Adrenal gland (tissue), 19 donors: ENCODE measurements at places on chromosomes 3 and 15. TPM values are rescaled to one million over a fixed set of nuclear protein-coding genes. Genes with fewer than 3 reads are reported as not detected.
A peak's percentile ranks its signal among the peaks of the same experiment; 100 is the strongest.

The CGNL1 gene
- polyA plus RNA-seq: 5.5 TPM

The RPP25 gene
- polyA plus RNA-seq: 15.5 TPM

The ONECUT1 gene
- not detected for polyA plus RNA-seq

The ADGRG7 gene
- polyA plus RNA-seq: not detected

The TRPM7 gene
- polyA plus RNA-seq: 25.9 TPM

The ISLR gene
- polyA plus RNA-seq: 26.3 TPM

DNA sequence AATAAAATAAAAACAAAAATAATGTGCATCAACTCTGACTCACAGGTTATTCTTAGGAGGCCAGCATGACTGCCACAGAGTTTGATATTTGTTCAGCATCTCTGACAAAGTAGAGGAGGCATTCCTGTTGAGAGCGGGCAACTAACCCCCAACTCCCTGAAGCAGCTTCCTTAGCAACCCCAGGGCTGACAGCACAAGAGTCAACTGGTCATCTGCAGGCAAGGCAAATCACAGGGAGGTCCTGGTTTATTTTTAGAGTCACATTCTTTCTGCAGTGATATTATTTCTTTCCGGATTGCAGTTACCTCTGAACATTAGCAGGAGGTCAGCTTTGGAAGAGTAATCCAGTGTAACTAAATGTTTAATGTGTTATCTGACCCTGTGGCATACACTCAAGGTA is 273.0 kb downstream of the PLCL2 start:
- no peaks in the 10 kb centered on the region for H3K36me3 ChIP-seq
- H3K4me3 ChIP-seq: no peak overlapping the region
- no peaks in the 10 kb centered on the region for H3K4me1 ChIP-seq

DNA sequence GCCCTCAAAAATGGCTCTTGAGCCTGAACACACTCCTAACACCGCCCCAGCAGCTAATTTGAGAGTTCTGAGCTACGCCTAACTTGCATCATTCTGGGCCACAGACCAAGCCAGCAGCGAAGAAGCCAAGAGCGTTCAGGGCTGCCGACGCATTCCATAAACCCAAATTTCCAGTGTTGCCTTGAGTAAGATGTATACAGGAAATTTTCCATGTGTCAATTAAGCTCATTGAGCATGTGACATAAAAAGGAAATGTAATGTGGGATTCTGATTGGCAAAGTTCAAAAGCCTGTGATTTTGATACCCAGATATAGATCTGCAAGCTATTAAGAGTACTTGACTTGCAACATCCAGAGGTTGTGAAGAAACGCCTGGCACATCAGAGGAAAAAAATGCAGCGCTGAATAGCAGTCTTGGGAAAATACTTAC is 148.6 kb upstream of the NR2F2 start:
- no peak for DNase-seq
- H3K4me3 ChIP-seq: no peak overlapping the region
- no peaks in the 10 kb centered on the region for H3K4me1 ChIP-seq
- H3K27me3 ChIP-seq: no peaks in the 10 kb centered on the region
- H3K27ac ChIP-seq: no peak overlapping the region

GRCh38 chr15:80906159-80906766 is 83.4 kb downstream of the MESD start:
- DNase-seq: no peak
- H3K4me1 ChIP-seq: no peaks in the 10 kb centered on the region
- H3K27me3 ChIP-seq: no peaks in the 10 kb centered on the region
- no peak overlapping the region for H3K27ac ChIP-seq

GRCh38 chr3:58044691-58045483 is 36.7 kb downstream of the FLNB start:
- DNase-seq: peak; percentile 51
- no peaks in the 10 kb centered on the region for H3K36me3 ChIP-seq
- no peak overlapping the region for H3K4me3 ChIP-seq
- no peaks in the 10 kb centered on the region for H3K27me3 ChIP-seq
- H3K27ac ChIP-seq: peak overlapping the region; percentile 76
- peaks cover 59% of the 10 kb centered on the region for H3K4me1 ChIP-seq

DNA sequence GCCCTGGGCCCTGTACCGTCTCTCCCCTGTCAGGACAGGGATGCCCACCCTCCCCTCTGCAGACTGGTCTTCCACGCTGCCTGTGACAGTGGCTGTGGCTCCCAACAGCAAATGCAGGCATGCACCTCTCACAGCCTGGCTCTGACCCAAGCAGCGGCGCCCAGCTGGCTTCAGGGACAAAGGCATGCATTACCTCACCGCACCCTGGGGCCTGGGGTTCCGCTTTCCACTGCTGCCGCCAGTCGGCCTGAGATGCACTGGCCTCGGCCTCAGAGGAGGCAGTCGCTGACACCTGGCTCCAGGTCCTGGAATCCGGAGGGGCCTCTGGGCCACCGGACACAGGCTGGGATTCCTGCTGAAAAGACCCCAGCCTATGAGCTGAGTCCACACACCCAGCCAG is 70.3 kb downstream of the SCN5A start:
- no peak overlapping the region for H3K4me3 ChIP-seq
- no peaks in the 10 kb centered on the region for H3K36me3 ChIP-seq
- DNase-seq: no peak
- no peak overlapping the region for H3K27ac ChIP-seq
- H3K27me3 ChIP-seq: no peaks in the 10 kb centered on the region
- no peaks in the 10 kb centered on the region for H3K4me1 ChIP-seq

- H3K4me1 ChIP-seq: no peaks in the 10 kb centered on the region
- H3K27ac ChIP-seq: no peak overlapping the region
- no peak for DNase-seq
- no peaks in the 10 kb centered on the region for H3K27me3 ChIP-seq
Measured at GRCh38 chr15:69836048-69836447, 261.7 kb downstream of the TLE3 start.

DNA sequence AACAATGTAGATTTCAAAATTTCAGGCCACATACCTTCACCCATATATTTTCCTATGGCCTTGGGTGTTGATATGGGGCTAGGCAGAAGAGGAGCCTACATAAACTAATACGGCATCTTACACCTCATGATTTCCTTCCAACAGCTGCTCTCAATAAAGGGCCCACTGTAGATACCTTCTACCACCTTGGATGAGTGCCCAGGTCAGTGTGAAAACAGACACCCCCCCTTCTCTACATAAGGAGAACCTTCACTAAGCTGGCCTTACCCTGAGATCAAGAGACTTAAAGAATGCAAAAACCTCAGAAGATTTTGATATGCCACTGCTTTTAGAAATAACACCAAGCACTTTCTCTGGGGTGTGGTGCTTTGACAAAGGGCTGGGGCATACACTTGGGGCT is 42.7 kb downstream of the SH3BP5 start:
- H3K27ac ChIP-seq: peak overlapping the region; percentile 93
- no peak overlapping the region for H3K4me3 ChIP-seq
- H3K27me3 ChIP-seq: no peaks in the 10 kb centered on the region
- H3K4me1 ChIP-seq: peaks cover 93% of the 10 kb centered on the region
- no peak for DNase-seq

DNA sequence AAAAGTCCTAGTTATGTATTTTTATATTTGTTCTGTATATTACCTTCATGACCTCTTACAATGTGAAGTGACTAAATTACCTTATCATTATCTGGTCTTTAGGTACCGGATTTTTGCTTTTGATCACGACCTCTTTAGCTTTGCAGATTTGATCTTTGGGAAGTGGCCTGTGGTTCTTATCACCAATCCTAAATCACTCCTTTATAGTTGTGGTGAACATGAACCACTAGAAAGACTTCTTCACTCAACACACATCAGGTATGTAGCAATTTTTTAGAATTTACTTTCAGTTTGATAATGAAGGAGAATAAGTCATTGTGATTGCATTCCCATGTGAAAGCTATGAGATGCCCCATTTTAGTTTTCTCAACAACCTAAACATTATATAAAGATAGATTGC is 18.3 kb downstream of the TMEM62 start:
- no peak overlapping the region for H3K27ac ChIP-seq
- H3K27me3 ChIP-seq: no peaks in the 10 kb centered on the region
- H3K36me3 ChIP-seq: no peaks in the 10 kb centered on the region
- no peak for DNase-seq
- H3K4me3 ChIP-seq: no peak overlapping the region
- no peaks in the 10 kb centered on the region for H3K4me1 ChIP-seq

GRCh38 chr3:125289429-125289981 is 77.0 kb upstream of the SLC12A8 start:
- no peak overlapping the region for H3K4me3 ChIP-seq
- H3K36me3 ChIP-seq: no peaks in the 10 kb centered on the region
- H3K27me3 ChIP-seq: no peaks in the 10 kb centered on the region

DNA sequence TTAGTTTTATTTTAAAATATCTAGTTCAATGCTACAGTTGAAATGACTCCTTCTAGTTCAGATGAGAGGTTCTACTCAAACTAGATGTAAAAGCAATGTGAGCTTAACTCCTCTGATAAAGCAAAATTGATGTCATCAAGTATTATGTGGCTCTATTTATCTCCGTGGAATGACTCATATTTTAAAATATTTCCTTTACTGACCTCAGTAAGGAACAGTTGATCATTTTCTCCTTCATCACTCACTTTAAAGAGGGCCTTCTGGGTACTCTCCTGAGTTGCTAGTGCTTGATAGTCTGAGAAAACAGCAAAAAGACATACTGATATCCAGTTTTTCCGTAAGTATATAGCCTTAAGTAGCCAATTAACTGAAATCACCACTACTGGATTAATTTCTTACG is 1099.3 kb downstream of the ROBO2 start:
- no peaks in the 10 kb centered on the region for H3K36me3 ChIP-seq
- H3K4me3 ChIP-seq: no peak overlapping the region
- no peaks in the 10 kb centered on the region for H3K27me3 ChIP-seq
- DNase-seq: no peak
- no peak overlapping the region for H3K27ac ChIP-seq
- no peaks in the 10 kb centered on the region for H3K4me1 ChIP-seq

GRCh38 chr3:105154692-105155091 is 212.0 kb upstream of the ALCAM start:
- H3K27ac ChIP-seq: no peak overlapping the region
- no peaks in the 10 kb centered on the region for H3K36me3 ChIP-seq
- no peaks in the 10 kb centered on the region for H3K4me1 ChIP-seq
- DNase-seq: no peak
- H3K27me3 ChIP-seq: no peaks in the 10 kb centered on the region

GRCh38 chr15:77002436-77002835 is 7.5 kb downstream of the PSTPIP1 start:
- H3K27ac ChIP-seq: peak overlapping the region; percentile 52
- no peak overlapping the region for H3K4me3 ChIP-seq
- H3K27me3 ChIP-seq: no peaks in the 10 kb centered on the region

GRCh38 chr15:45186771-45187577 is 792 bp downstream of the SHF start:
- H3K4me3 ChIP-seq: peak overlapping the region; percentile 26
- H3K36me3 ChIP-seq: no peaks in the 10 kb centered on the region
- H3K27ac ChIP-seq: peak overlapping the region; percentile 26
- no peaks in the 10 kb centered on the region for H3K27me3 ChIP-seq

DNA sequence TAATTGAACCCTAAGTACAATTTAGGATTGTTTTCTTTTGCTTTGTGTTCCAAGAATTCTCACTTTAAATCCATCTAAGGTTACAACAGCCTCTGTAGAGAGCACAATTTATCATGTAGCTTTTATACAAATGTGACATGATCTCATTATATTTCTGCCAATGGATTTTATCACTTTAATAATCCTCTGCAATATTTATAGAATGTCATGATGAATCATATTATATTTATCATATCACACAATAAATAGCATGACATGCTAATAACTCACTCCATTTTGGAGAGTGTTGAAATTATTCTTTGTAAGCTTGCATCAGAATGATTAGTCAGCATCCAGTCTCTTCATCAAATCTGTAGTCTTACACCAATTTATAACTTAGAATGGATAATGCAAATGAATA is 280.6 kb upstream of the ZNF717 start:
- no peaks in the 10 kb centered on the region for H3K36me3 ChIP-seq
- H3K4me1 ChIP-seq: no peaks in the 10 kb centered on the region
- no peak overlapping the region for H3K27ac ChIP-seq
- no peaks in the 10 kb centered on the region for H3K27me3 ChIP-seq
- H3K4me3 ChIP-seq: no peak overlapping the region

GRCh38 chr3:62703451-62704167 is 171.6 kb downstream of the CADPS start:
- no peaks in the 10 kb centered on the region for H3K4me1 ChIP-seq
- H3K27ac ChIP-seq: no peak overlapping the region
- no peak overlapping the region for H3K4me3 ChIP-seq
- no peak for DNase-seq

- H3K27me3 ChIP-seq: peaks cover 16% of the 10 kb centered on the region
- H3K27ac ChIP-seq: no peak within 1 kb of the TSS
- no peaks in the 10 kb centered on the region for H3K36me3 ChIP-seq
- no peaks in the 10 kb centered on the region for H3K4me1 ChIP-seq
Measured at GRCh38 chr3:154430014-154430413, at the start of gene GPR149. Gene GPR149, minus strand, starts transcription at chr3:154430190. Its CDS starts 575 bp downstream, at chr3:154429615.
